ENCODE measurements at places on chromosomes 3 and 15.

- DNase-seq, result no peak
Observed at GRCh38 chr15:38217191-38217595, 35.4 kb upstream of the SPRED1 start.

- no peak for DNase-seq
Observed at GRCh38 chr15:88344786-88345185, 88.2 kb upstream of the NTRK3 start.

DNA sequence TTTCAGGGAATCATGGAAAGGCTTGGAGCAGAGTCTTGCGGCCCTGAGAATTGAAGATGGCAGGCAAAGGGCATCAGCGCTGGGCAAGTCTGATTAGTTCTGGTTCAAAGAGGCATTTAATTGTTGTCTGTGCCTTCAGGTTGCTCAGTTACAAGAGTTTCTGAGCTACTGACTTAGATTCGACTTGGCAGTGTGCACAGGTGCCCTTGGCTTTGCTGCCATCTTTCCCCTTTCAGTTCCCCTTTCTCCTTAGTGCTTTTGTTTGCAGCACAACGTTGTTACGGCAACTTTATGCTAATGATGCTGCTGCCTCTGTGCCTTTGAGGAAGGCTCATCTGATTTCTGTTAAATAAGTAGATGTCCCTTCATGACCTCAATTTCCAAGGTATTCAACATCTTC is 12.5 kb downstream of the P2RY14 start:
- DNase-seq, result peak; percentile 75

DNA sequence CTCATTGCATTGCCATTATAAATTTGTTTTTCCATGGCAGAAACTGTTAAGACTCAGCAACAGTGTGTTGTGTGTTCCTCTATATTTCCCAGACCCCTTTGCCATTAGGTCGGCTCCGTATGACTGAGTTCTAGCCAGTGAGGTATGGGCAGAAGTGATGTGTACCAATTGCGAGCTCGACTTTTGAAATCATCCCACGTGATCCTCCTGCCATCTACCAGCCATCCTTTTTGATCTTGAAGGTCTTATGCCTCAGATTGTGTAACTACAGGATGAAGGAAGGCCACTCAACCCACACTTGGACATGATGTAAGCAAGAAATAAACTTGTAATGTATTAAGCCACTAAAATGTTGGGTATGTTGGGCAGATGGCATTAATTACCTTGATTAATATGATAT is 562.3 kb downstream of the PDCD6IP start:
- no peak for DNase-seq

GRCh38 chr15:71143373-71144310 is 28.4 kb downstream of the THSD4 start:
- DNase-seq, result no peak

GRCh38 chr3:24067483-24067882 is 122.4 kb downstream of the NR1D2 start:
- no peak for DNase-seq

DNA sequence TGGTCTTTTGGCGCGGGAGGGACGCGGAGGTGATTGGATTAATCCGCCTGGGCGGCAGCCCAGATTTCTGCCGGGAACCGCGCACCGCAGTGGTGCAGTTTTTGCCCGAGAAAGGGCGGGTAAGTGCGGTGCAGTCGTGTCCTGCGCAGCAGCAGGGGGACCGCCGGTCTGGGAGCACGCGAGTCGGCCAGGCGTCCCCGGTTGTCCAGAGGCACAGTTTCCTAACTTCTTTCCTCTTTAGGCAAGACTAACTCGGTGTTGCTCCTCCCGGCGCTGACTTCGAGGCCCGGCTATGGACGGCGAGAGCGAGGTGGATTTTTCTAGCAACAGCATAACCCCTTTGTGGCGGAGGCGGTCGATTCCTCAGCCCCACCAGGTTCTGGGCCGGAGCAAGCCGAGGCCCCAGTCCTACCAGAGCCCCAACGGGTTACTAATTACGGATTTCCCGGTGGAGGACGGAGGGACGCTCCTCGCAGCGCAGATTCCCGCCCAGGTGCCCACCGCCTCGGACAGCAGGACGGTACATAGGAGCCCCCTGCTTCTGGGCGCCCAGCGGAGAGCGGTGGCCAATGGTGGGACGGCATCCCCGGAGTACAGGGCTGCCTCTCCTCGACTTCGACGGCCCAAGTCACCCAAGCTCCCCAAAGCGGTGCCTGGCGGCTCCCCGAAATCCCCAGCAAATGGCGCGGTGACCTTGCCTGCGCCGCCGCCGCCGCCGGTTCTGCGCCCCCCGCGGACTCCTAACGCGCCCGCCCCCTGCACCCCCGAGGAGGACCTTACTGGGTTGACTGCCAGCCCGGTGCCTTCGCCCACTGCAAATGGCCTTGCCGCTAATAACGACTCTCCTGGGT is 736 bp downstream of the ARHGEF26 start:
- DNase-seq, result peak; percentile 40

- no peak for DNase-seq
Observed at GRCh38 chr3:87900061-87900460, 158.7 kb downstream of the CGGBP1 start.

DNA sequence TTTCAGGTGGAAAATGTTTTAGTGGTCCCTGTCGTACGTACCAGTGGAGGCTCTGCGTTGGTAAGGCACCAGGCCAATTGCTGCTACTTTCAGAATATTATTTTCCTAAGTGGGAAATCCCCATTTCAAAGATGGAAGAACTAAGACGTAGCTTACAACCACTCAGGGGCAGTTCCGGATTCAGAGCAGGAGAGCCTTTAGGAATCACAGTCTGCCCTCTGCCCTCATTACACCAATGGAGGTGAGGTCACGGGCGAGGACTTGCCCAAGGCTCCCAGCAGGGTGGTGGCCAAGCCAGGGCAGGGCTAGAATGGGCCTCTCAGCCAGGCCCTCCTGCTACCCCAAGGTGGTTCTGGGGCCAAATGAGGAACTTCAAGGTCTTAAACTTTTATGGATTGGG is 72.6 kb downstream of the RASGRF1 start:
- DNase-seq, result no peak

DNA sequence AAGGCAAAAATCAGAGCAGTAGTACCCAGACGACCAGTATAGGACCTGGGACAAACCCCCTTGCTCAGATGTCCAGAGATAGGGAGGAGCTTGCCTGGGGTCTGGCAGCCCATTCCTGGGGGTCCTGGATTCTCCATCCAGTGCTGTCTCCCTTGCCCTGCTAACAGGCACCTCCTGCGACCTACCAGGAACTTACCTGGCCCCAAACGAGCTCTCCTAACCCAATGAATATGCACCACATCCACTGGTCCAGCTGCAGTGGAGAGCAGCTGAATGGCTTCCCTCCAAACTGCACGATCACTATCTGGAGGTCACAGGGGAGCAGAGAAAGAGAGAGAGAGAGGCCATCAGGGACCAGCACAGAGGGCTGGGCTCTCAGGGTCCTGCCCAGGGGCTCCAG is 19.1 kb upstream of the SEC13 start:
- DNase-seq, result no peak

- DNase-seq, result no peak
Observed at GRCh38 chr15:50186752-50187151, 4.8 kb downstream of the SLC27A2 start.

- DNase-seq, result no peak
Observed at GRCh38 chr15:86754846-86755245, 675.2 kb downstream of the AGBL1 start.

GRCh38 chr3:37217098-37217849 is 42.9 kb upstream of the LRRFIP2 start:
- DNase-seq, result no peak

GRCh38 chr3:53733446-53733845 is 112.8 kb downstream of the CHDH start:
- no peak for DNase-seq

- no peak for DNase-seq
Observed at GRCh38 chr3:192395506-192395905, 331.8 kb downstream of the FGF12 start.

DNA sequence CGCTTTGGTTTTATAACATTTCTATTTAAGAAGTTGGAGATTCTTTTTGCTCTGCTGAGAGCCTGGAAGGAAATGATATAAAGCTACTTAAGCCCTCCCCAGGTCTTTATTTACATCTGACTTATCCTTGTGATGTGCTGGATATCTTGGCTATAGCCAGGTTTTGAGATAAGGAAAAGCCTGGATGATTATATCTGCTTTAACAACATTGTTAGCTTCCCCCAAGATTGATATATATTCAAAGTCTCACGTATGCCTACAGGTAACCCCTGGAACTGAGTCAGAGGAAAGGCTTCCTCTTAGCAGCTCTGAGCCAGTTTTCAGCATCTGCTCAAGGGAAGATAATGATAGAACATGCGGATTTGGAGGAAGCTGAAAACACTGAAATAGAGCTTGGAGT is 61.5 kb upstream of the CRBN start:
- peak; percentile 1 for DNase-seq

- no peak for DNase-seq
Observed at GRCh38 chr3:182697345-182697919, 95.9 kb upstream of the ATP11B start.

DNA sequence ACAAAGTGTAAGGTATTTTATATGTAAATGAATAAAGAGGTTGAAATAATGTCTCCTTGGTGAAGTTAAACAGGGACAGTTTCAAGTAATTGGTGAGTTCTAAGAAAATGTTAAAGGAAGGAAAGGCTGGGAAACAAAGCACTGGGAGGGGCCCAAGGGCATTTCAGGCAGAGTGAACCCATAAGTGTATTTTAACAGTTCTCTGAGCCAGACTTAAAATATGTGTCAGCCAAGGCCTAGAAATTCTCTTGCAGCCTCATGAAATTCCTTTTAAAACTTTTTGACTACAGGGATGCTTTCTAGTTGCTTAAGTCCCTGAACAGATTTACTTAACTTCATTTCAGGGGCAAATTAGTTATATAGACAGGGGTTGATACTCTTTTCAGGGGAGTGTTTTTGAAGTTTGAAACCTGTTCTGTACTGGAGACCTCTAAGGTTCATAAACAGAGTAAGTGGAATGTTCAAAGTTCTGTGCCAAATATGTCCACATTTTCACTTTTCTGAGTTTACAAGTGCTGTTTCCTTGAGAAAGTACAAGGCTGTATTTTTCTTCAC is 77.6 kb downstream of the GALK2 start:
- DNase-seq, result no peak

DNA sequence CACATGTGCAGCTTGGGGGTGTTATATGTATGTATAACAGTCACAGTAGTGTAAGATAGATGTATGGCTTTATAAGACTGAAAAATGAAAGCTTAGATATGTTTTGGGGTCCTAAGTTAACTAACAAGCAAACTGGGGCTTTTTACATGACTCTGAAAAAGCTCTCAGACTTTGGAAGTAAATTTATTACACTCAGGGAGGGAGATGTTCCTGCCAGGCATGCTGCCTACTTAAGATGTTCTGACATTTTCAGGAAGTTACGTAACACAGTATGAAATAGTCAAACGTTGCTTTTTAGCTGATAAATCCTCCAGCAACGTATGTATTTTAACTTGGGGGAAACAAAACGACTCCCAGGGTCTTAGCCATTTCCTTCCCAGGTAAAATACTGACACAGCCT is 1.7 kb upstream of the IFT57 start:
- no peak for DNase-seq

GRCh38 chr3:119401503-119402440 is 61.6 kb downstream of the TMEM39A start:
- DNase-seq, result no peak

GRCh38 chr3:128579927-128580326 is 70.7 kb downstream of the RPN1 start:
- DNase-seq, result no peak

- peak; percentile 43 for DNase-seq
Observed at GRCh38 chr15:93250950-93251349, 161.9 kb upstream of the RGMA start.

DNA sequence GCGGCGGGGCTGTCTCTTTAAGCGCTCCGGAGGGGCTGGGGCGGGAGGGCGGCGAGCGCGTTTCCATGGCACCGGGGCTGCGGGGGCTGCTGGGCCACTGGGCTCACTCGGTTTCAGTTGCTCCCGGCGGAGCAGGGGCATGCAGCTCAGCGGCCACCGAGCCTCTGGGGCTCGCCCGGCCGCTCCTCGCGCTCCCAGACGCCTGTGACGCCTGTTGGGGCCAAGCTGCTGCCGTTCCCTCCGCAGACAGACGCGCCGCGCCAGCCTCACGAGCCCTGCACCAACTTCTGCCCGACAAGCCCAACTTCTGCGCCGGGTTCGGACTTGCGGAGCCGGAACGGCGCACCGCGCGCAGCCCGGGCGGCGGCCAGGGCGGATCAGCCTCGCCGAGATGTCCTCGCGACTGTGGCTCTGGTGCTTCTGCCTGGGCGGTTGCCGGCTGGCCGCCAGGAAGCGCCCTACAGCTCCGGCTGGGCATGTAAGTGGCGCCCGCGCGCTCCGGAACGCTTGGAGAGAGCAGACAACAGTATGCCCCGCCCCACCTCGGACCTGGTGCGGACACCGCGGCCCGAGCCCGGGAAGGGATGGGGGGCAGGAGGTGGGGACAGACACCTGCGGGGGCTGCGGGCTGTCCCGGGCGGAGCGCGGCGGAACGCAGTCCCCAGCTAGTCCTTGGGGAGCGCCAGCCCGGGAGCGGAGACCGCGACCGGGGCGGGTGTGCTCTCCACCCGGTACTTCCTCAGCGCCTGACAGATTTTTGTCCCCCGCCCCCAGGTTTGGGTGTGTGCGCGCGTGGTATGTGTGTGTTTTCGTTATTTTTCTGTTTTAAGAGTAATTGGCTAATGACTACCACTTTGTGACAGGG is 154.1 kb upstream of the GOLIM4 start:
- DNase-seq, result peak; percentile 93

DNA sequence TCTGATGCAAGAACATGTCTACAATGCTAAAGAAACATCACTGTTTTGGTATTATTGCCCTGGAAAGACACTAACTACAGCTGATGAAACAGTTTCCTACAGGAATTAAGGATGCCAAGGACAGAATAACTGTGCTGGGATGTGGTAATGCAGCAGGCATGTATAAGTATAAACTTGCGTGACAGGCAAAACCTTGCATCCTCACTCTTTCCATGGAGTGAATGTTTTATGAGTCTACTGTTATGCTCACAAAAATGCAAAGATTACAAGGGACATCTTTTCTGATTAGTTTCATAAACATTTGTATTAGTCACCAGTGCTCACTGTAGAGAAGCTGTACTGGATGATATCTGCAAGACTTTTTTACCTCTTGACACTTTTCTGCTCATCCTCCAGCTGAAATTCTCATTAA is 143.6 kb downstream of the NAALADL2 start:
- DNase-seq, result peak; percentile 3

DNA sequence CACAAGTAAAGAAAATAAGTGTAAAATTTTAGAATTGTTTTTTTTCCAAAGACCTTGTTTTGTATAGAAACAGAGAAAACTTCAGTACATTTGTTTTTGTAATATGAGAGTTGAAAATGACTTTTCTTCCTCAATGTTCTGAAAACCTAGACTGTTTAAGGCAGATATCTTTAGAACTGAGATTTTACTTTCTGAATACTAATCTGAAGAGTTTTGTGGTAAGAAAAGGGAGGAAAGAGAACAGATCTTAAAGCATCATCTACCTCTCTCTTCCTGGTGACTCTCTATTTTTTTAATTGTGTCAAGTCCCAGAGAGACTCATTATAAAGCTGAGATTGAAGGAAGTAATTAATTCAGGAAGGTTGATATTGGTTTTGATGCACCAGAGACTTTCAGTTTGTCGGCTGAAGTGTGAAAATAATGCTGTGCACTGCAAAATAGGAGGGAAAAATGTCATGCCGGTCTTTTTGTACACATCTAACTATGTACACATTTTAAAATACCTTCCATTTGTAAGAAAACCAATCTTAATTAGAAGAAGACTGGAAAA is 142.1 kb upstream of the NAALADL2 start:
- DNase-seq, result no peak

Data from stomach (tissue), 19 donors.